ENCODE measurements at places on chromosomes 5 and 9.

DNA sequence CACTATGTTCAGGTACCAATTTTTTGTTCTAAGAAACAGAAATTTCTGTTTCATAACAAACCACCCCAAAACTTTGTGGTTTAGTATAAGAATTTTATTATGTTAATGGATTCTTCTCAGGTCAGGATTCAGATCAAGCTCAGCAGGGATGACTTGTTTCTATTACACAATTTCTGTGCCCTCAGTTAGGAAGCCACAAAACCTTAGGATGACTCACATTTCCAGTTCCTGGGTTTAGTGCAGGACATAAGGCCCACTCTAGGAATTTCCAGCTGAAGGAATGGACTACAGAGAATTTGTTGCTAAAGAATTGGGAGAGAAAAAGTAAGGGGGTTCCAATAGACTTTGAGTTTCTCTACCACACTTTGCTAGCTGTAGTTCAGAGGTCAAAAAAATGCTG, 629.3 kb downstream of the ANXA1 start:
- no peak for DNase-seq

DNA sequence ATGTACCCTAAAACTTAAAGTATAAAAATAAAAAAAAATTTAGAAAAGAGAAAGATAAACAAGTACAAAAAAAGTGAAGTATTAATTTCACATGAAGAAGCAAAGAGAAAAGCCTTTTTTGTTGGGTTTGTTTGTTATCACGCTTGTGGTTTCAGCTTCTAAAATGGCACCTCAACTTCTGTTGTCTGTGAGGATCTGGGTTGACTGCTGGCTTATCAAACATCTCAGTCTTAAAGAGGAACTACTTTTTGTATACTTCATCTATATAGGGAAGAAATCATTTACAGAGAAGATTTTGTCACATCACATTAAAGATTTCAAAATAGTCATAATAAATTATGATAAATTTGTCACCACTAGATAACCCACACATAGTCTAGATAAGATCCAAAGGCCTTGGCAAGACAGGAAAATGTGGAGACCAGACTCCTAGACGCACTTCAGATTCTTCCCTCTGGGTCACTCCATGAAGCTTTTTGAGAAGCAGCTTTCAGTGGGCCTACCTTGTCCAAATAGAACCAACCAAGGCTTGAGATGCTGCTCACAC, 8.8 kb upstream of the ADGRV1 start:
- no peak for DNase-seq

DNA sequence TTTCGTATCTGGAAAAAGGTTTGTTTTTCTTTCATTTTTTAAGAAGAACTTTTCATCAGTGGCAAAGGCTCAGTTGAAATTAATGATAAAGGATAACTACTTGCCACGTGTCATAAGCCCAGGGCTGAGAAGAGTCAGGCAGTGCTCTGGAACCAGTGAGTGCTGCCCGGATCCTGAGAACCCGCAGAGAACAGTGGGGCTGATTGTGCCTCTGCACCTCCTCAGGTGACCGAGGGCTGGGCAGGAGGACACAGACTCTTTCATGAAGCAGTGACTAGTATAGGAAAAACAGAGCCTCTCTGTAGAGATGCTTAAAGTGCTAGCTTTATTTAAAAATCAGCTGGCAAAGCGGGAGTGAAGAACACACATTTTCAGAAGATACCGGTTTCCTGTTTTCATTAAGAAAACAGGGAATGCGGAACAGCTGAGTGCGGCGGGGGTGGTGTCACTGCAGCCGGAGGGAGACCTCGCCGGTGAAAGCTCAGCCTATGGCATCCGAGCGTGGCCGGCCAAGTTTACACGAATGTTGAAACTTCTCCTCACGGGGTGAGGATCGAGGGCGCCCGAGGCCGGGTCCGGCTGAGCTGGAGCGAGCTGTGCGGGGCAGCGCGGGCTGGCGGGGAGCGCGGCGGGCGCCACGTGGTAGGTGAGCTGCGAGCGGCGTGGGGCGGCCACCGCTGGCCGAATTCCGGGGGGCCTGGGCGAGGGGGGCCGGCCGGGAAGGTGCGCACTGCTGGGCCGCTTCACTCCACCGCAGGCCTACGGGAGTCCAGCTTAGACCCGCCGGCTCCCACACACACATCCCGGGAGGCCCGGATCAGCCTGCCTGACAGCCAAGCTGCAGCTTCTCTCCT, 134.7 kb upstream of the DMRT1 start:
- no peak for DNase-seq

GRCh38 chr9:131419026-131419614, 25.2 kb downstream of the PRRC2B start:
- no peak for DNase-seq

- DNase-seq: peak; percentile 73
Measured at GRCh38 chr9:114348906-114349482, 19.3 kb downstream of the ORM2 start.

GRCh38 chr5:157342822-157343402, 77.0 kb downstream of the CYFIP2 start:
- peak; percentile 56 for DNase-seq

DNA sequence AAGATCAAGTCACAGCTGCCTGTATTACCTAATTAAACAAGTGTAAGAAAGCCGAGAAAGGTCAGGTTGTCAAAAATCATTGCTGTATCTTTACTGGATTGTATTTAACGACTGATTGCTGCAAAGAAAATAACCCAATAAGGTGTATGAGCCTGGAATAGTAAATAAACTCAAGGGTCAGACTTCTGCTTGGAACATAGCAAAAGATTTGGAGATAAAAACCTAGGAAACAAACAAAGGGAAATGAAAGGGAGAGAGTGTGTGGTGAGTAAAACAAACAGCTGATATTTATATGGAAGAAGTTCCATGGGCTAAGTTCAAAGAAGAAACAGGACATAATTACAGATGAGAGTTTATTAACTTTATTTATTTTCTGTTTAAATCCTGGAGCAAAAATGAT, 354.0 kb downstream of the TLR4 start:
- DNase-seq: no peak

DNA sequence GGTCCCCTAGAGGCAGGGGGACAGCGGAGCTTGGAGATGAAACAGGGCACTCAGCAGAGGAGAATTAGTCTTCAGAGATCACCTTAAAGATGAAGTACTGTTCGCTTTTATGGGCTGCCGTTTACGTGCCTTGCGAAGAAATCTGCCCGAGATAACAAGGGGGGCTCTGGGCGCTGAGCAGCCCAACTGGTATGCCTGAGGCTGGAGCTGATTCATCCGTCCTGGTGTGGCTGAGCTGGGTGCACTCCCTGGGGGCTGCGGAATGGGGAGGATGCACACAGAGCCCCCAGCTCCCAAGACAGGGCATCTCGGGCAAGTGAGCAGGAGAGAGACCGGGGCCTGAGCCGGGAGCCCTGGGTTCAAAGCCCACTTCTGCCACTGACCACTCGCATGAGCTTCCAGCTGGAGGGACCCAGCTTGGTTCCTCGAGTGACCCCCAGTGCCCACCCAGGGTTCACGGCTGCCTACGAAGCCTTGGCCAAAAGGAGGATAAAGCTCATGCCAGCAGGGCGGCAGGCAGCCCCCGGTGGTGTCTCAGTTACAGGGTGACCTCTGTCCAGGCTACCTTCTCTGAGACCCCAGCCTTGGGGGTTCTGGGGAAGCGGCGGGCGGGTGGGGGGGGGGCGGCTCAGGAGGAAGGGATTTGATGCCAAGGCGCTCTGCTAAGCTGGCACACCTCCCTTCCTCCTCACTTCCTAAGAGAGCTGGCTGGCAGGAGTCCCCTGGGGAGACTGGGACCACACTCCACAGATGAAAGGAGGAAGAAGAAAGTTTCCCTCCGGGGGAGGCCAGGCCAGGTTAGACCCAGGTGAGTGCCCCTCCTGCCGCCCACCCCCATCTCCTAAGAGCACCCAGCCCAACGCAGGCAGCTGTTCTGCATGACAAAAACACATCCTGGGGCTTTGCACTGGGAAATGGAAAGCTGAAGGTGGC, 5.7 kb downstream of the FIBCD1 start:
- no peak for DNase-seq

GRCh38 chr9:33202552-33203201, 35.5 kb upstream of the B4GALT1 start:
- DNase-seq: peak; percentile 69

DNA sequence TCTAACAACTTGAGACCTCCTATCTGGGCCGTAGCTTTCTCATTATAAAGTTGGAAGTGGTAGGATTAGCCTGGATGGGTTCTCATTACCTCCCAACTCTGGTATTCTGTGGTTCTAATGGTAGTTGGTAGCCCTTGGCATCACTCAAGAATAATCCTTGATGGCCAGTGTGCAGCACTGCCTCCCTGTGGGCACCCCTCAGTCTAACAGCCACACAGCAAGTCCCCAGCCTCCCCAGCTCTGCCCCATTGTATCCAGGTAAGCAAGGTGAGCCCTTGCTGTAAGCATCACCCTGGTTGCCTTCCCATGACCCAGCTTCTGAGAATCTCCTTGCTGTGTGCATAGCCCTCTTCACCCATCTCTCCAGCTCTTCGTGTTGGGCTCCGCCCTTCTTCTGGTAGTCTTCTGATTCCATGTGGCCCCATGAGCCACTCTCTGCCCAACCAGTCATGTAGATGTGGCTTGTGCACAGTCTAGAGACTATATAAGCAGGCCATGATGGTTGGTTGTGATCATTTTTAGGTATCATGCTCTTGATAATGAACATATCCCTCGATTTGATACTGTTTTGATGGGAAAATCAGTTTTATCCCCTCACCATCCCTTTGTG, 57.6 kb upstream of the GRHPR start:
- DNase-seq: peak; percentile 81

DNA sequence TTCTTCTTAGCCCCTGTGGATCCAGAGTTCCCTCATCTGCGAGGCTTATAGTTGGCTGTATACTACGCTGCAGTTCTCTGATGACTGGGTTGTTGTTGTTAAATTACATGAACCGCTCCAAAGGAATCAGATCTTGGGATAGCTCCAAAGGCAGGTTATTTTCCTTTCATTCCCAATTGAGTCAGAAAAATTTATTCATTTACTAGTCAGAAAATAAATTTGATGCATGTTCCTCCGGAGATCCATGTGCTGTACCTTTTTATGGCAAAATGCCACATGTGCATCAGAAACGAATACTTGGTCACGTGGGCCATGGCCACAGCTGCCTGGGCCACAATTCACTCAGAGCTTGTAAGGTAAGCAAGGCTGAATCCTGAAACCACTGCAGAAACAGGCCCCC, 304.0 kb downstream of the NR2F1-AS1 start:
- no peak for DNase-seq

DNA sequence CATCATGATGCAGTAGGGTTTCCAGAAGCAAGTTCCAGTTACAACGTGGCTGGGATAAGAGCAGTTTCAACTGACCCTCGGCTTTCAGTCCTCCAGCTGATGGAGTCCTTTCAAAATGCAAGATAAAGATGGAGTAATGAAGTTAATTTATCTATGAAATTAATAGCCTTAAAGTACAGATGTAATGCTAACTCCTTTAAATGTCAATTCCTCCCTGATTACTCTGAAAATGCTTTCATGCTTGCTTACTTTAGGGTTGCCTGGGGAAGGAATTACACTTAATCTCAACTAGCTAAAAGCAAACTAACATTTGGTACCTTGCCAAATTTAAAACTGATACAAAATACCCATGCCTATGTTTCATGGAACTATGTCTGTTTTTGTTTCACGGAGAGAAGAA, 178.4 kb downstream of the KIAA0825 start:
- DNase-seq: no peak

- DNase-seq: no peak
Measured at GRCh38 chr5:16888694-16889124, 47.4 kb downstream of the MYO10 start.

- DNase-seq: no peak
Measured at GRCh38 chr5:149150457-149150856, 9.2 kb downstream of the ABLIM3 start.

DNA sequence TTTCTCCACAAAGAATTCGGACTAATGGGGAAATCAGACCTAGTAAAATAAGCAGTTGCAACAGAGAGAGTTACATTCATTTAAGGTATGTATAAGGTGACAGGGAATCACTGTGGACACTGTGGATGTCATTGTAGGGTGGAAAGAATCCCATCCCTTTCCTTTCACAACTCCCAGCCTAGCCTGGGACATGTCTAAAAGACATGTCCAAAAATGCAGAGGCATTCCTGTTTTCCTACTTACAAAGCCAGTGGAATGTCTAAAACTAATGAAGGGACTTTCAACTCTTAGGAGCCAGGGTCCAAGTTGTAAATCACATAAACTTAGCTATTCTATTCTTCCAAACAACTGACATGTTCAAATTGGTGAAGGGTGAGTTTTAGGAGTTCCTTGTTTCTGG, 511.0 kb downstream of the PRELID2 start:
- DNase-seq: no peak

- no peak for DNase-seq
Measured at GRCh38 chr5:111857623-111858022, 100.6 kb upstream of the NREP start.

DNA sequence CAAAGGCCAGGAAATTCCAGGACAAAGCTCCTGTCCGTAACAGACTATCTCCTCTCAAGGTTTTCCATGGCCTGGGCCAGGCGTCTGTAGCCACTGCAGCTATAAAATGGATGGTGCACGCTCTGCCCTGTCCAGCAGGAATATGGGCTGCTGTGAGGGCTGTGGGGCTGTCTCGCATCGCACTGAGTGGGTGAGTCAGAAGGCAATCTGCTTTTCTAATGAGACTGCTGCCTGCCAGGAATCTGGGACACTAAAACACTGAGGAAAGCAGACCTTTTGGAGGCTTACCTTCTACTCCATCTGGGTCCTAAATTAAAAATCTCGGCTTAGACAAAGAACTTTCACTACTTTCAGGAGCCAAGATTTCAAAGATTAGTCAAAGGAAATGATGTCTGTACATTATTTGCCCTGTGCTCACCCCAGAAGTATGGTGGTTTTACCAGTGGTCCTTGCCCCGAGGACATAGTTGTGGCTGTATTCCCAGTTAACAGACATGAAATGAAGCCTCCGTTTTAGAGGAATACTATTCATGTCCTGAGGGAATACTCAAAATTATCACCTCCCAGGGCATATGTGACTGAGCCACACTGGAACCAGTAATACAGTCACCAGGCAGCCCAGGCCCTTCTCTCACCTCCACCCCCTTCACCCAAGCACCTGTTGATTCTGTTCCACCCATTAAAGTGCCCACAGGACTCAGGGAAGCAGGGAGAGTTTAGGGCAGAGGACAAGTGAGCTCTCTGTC, 56.4 kb downstream of the PFDN1 start:
- no peak for DNase-seq

- DNase-seq: no peak
Measured at GRCh38 chr5:162769019-162769418, 668.4 kb upstream of the CCNG1 start.

DNA sequence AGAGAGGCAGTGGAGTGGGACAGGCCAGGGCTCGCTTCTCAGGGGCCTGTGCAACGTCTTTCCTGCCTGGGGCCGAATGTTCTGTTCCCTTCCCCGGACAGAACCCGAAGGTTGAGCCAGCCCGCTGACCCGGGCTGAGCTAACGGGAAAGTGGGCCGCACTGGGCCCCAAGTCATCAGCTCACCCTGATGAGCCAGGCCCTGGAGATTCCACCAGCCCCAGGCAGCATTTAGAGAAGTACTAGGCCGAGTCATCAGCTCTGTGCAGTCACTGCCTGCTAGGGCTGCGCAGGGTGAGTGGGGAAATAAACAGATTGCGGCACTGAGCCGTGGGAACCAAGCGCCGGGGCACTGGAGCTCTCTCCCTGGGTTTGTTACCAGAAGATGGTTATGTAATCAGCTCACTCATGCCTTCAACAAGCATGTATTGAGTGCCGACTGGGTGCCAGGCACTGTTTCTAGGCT, 29.1 kb upstream of the DUSP1 start:
- DNase-seq: no peak

GRCh38 chr9:79116709-79117108, 455.1 kb upstream of the TLE4 start:
- no peak for DNase-seq

GRCh38 chr5:160500786-160501779, 79.4 kb downstream of the PTTG1 start:
- DNase-seq: no peak
